ENCODE measurements at places on chromosomes 16 and 17.

- DNase-seq: no peak
Measured at GRCh38 chr17:82923366-82924113, 83.7 kb upstream of the ZNF750 start.

DNA sequence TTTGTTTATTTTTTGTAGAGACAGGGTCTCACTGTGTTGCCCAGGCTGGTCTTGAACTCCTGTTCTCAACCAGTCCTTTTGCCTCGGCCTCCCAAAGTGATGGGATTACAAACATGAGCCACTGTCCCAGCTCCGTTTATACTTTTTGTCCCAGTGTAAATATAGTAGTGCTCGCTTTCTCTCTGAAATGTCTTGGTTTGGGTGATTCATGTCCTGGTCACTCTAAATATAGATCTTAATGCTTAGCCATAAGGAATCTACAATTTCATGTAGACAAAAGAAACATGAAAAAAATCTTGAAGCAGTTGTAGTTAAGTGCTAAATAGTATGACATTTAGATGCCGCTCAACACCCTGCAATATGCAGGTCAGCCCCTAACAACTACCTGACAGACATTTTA, 126.9 kb downstream of the KATNIP start:
- no peak for DNase-seq

- no peak for DNase-seq
Measured at GRCh38 chr17:38574712-38575111, 31.0 kb downstream of the SRCIN1 start.

GRCh38 chr17:5365831-5366230, 53.6 kb downstream of the NUP88 start:
- DNase-seq: no peak

- no peak for DNase-seq
Measured at GRCh38 chr17:74008196-74008595, 195.3 kb upstream of the RPL38 start.

DNA sequence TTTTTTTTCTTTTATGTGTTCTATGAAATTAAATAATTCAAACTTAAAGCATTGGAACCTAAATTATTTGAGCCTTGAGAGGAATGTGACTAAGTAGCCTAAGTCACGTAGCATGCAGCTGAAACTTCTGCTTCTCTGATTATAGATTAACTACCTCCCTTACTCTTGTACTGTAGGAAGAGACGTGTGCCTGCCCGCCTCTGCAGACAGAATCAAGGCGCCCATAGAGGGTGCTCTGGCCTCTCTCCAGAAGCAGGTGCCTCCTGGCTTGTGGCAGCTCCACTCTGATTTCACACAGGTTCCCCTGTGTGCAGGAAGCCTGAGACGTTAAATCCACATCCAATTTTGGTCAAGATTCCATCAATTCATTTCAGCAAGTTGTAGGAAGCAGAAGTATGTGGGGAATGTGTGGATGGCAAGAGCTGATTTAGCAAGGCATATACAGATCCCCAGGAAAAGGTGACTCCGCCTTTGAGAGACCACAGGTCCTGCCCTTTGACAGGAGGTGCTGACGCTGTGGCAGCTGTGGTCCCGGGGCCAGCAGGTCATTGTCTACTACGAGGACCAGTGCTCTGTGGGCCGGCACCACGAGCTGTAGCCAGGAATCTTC, 1418.8 kb downstream of the CDH11 start:
- DNase-seq: no peak

DNA sequence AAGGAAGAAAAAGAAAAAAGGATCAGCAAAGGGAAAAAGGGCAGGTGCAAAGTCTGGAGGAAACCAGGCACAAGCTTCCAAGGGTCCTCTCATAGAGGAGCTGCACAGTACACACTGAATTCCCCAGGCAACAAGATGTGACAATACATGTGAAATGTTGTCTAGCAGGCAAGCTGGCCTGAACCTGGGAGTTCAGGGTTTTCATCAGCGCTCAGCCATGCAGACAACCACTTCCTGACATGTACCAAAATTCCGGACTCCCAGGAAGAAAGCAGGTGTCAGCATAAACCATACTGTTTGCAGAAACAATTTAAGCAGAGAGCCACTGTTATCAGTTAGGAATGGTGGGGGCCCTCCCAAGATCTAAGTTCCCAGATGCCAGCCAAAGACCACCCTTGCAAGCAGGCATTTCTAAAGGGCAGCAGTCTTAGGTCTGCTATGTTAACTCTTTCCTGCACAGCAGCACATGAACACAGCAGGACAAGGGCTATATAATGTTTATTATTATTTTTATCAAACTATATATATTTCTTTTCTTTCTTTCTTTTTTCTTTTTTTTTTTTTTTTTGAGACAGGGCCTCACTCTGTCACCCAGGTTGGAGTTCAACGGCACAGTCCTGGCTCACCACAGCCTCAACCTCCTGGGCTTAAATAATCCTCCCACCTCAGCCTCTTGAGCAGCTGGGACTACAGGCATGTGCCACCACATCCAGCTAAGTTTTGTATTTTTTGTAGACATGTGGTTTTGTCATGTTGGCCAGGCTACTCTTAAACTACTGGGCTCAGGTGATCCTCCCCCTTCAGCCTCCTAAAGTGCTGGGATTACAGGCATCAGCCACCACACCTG, 10.1 kb downstream of the TK2 start:
- no peak for DNase-seq

DNA sequence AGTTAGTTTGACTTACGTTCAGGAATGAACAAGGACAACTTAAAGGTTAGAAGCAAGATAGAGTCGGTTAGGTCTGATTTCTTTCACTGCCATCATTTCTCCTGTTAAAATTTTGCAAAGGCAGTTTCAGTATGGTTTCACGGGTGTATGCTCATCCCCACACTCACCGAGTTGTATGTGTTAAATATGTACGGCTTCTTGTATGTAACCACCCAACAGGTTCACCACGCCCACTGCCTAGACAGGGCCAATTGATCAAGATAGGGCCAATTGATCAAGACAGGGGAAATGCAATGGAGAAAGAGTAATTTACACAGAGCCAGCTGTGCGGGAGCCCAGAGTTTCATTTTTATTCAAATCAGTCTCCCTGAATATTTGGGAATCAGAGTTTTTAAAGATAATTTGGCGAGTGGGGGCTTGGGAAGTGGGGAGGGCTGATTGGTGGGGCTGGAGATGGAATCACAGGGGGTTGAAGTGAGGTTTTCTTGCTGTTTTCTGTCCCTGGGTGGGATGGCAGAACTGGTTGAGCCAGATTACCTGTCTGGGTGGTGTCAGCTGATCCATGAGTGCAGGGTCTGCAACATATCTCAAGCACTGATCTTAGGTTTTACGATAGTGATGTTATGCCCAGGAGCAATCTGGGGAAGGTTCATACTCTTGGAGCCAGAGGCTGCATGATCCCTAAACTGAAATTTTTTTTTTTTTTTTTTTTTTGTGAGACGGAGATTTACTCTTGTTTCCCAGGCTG, 62.4 kb upstream of the PLCG2 start:
- no peak for DNase-seq

GRCh38 chr16:71885261-71885650, 1.3 kb upstream of the ZNF821 start:
- DNase-seq: no peak

DNA sequence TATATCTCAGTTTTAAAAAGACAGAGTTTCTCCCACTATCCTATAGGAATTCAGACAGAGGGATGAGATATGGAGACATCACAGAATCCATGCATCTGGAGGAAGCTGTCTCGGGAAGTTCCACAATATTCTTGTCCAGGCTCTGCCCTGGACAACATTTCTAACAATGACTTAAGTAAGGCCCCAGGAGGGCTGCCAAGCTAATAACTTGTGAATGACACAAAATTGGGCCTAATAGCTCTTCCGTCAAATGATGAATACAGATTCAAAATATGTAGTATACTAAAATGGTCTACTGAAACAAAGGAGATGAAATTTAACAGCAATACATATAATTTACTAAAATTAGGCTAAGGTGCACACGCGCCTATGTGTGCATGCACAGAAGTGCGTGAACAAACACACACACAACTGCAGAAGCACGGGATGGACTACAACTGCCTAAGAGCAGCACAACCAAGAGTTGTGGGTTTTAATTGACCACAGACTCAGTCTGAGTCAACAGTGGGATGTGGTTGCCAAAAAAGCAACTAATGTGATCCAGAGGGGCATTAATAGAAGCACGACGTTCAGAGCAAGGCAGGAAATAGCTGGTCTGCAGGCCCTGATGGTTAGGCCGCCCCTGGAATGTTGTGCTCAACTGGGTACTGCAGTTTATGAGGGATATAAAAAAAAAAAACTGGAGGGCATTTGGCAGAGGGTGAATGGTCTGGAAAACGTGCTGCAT, 26.3 kb upstream of the HS3ST2 start:
- DNase-seq: no peak

- DNase-seq: no peak
Measured at GRCh38 chr17:3630781-3631180, 5.3 kb downstream of the SHPK start.

GRCh38 chr17:82235775-82236141, 6.9 kb downstream of the SLC16A3 start:
- DNase-seq: no peak

DNA sequence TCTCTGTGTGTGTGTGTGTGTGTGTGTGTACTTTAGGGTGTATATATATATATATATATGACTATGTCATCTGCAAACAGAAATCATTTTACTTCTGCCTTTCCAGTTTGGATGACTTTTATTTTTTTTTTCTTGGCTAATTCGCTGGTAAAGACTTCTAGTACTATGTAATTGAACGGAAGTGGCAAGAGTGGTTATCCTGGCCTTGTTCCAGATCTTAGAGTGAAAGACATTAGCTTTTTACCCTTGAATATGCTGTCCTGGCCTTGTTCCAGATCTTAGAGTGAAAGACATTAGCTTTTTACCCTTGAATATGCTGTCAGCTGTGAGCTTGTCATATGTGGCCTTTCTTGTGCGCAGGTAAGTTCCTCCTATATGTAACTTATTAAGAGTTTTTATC, 72.7 kb upstream of the MYOCD start:
- no peak for DNase-seq

DNA sequence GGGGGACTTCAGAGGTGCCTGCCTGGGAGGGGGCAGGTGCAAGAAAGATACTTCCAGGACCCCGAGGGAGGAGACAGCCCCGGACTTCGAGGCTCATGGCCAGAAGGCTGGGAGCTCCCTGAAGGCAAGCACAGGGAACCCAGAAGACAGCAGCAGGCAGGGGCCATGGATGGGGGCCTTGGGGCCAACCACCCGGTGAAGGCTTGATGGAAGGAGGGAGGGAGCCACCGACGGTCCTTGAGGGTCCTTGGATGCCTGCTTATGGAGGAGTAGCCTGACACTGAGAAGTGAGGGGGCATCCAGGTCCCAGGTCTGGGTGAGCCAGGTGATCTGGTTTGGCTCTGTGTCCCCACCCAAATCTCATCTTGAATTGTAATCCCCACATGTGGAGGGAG, 89.7 kb downstream of the SEC14L1 start:
- DNase-seq: no peak

- DNase-seq: no peak
Measured at GRCh38 chr16:52439171-52439701, 107.7 kb downstream of the TOX3 start.

DNA sequence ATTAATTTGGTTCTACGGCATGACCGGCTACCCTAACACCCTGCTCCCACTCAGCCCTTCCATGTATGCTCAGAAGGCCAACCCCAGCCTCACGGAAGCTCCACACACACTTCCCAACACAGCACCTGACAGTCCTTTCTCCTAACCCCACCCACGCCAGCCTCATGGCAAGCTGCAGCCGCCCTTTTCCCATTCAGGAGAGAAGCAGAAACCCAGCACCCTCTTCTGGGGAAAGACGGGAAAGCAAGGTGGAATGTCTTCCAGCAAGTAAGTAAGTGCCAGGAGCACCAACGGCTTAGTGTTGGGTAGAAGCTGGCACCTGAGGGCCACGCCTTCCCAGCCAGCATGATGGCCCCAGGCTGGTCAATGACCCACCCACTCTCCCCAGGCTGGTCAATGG, 32.1 kb downstream of the ABR start:
- DNase-seq: no peak

DNA sequence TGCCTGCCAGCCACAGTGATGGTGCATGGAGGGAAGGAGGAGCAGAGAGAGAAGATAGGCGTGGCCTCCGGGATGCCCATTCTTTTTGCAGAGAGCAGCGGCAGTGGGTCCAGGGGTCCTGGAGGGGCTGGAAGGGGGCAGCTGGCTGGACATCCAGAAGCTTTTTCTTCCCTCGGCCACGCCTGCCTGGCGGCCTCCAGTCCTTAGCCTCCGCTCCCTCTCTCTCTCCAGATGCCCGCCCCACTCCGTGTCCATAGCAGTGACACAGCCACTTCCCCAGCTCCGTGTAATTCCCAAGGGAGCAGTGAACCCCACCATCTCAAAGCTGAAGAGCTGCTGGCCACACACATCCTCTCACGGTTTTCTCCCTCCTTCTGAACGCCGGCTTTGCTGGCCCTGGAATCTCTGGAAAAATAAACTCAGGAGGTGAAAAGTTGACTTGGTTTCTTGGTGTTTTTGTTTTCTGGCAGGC, 26.3 kb upstream of the CDC42EP4 start:
- DNase-seq: no peak

- no peak for DNase-seq
Measured at GRCh38 chr17:77208217-77208808, 67.5 kb downstream of the SEC14L1 start.

- no peak for DNase-seq
Measured at GRCh38 chr16:80913397-80913796, 93.3 kb downstream of the CMC2 start.

DNA sequence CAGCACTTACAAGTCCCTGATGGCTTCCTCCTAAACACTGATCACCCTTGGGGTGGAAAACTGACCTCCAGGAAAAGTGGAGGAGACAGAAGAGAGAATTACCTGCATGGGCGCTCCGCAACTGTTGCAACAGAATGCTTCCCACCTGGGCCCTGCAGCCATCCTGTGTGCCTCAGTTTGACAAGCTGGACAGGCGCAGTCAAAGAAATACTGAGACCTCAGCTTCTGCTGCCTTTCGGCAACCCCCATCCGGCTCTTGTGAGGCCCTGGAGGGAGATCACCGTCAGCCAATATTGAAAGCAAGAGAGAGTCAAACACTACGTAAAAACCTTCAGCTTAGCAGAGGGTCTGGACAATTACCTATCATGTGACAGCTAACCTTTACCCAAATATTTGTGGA, 24.8 kb downstream of the SERPINF1 start:
- DNase-seq: no peak

DNA sequence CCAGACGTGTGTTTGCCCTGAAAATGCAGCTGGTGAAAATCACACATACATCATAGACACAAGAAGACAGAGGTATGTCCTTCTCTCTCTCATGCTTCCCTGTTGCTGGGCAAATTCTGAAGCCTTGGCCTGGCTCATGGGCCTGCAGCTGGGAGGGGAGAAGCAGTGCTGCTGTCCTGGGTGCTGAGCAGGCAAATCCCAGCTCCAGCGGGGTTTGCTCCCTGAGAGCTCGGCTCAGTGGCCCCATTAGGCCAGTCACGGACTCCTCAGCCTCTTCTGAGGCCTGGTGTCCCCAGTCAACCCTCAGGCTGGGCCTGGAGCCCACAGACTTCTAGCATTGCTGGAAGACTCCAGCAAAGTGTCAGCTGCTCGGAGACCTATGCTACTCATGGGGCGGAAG, 11.7 kb downstream of the RHBDL3 start:
- DNase-seq: no peak

GRCh38 chr17:33288954-33289353, 4.1 kb downstream of the ASIC2 start:
- no peak for DNase-seq
